ENCODE measurements at places on chromosomes 12 and 14.

GRCh38 chr14:52189325-52189724, 78.2 kb upstream of the PTGDR start:
- peak; percentile 2 for DNase-seq

DNA sequence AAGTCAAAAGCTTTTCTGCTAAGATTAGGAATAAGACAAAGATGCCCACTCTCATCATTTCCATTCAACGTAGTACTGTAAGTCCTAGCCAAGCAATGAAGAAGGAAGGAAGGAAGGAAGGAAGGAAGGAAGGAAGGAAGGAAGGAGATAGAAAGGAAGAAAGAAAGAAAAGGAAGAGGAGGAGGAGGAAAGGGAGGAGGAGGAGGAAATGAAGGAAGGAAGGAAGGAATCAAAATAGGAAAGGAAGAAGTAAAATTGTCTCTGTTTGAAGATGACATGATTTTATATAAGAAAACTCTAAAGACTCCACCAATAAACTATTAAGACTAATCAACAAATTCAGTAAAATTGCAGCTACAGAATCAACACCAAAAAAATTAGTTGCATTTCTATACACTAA, 66.0 kb upstream of the DHRS4 start:
- DNase-seq: no peak

- DNase-seq: peak; percentile 85
These were observed 116.5 kb downstream of the GPHN start for GRCh38 chr14:66624336-66624937.

DNA sequence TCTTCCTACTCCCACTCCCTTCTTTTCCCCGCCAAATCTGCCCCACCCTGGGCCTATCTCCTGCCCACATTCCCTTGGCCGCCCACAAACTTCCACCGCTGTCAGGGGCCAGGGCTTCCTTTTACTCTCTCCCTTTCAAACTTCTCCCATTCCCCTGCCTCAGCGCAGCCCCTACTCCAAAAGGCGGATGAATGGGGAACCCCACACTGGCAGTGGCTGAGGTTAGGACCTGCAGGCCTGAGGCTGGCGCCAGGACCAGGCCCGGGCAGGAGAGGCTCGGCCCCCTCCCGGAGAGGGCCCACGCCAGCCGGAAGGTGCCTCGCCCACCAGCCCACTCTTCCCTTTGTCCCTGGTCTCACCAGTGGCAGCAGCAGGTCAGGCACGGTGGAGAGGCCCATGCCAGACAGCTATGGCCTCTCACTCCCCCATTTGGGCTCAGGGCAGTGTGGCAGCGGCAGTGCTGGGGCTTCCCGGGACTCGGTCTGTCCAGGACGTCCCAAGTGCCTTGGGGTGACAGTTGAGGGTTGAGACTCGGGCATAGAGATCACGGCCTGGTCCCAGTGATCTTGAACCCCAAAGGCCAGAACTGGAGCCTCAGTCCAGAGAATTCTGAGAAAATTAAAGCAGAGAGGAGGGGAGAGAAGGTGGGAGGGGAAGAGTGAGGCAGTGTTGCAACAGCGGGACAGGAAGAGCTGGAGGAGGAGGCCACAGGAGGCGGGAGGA, at the start of gene TNFRSF1A:
Gene TNFRSF1A, minus strand, starts transcription at position 660 of the 723 bp plus-strand sequence. Its CDS starts 262 bp downstream, at position 398.
- peak; percentile 91 for DNase-seq

DNA sequence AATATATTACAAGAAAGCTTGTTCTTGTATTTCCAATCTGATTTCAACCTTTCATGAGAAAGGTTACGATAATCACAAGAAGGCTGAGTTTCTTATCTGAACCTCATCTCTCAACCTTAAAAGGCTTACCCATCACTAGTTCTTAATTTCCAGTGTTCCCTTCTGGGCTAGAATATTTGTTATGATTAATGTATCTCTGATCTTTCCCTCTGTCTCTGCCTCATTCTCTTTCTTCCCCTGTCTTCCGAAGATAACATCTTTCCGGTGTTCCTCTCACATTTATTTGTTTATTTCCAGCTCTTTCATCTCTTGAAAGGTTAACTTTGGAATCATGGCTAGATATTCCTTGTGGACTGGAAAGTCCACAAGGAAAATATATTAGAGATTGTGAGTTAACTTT, 255.9 kb downstream of the SLC6A15 start:
- no peak for DNase-seq

GRCh38 chr14:68631394-68632053, 161.3 kb downstream of the ZFP36L1 start:
- DNase-seq: no peak

DNA sequence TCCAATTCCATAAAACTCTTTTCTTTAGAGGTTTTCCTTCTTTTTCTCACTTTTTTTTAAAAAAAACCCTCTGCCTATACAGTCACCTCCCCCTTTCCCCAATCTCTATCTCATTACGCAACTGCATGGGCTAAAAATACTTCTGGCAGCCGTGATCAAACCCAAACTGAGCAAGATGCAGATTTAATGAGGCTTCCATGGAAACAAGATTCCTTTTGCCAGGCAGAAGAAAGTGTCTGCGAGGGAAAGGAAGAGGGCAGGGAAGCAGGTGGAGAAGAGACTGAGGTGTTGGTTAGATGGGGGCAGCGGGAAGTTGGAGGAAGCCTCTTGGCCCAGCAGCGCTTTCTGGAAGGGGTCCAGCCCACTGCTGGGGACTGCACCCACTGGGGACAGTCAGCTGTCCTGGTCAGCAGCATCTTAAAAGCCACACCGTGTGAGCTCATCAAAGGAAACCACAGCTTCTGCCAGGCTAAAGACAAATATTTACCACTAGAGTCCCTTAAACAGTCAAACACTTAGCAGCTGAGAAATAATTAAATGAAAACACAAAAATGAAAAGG, 90.4 kb downstream of the SLC8A3 start:
- peak; percentile 2 for DNase-seq

DNA sequence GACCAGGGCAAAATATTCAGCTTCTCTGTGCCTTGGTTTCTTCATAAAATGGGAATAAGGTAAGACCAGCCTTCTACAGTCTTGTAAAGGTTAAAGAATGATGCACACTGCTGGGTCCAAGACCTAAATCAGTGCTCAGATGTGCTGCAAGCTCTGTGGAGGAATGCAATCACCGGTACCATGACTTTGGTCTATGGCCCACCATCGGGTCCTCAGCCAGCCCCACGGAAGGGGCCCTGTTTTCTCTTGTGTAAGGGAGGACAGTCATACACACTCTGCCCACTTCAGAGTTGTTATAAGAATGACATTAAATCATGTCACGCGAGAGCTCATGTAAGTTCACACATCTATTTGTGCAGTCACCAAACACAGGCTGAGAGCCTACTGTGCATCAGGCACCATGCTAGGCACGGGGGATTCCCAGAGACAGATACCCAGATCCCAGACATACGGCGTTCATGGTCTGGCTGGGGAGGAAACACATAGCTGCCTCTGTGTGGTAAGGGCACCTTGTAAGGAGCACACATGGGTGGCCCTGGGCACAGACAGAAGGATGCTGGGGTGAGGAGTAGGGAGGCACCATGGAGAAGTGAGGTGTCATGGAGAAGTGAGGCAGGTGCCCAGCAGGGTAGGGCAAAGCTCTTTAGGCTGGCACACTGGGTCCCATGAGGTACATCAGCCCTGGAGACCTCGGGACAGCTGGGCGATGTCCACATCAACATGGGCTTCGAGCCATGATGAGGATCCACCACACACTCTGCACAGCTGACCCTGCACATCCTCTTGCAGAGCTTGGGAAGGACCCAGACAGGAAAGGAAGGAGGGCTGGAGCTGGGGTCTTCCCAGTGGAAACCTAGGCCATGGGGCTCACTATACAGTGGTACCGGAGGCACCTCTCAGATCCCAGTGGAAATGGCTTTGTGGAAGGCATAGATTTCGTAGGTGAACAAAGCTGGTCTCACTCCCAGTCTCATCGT, 190.4 kb upstream of the DIO3 start:
- DNase-seq: no peak

GRCh38 chr12:44837114-44837755, 38.9 kb downstream of the NELL2 start:
- no peak for DNase-seq

DNA sequence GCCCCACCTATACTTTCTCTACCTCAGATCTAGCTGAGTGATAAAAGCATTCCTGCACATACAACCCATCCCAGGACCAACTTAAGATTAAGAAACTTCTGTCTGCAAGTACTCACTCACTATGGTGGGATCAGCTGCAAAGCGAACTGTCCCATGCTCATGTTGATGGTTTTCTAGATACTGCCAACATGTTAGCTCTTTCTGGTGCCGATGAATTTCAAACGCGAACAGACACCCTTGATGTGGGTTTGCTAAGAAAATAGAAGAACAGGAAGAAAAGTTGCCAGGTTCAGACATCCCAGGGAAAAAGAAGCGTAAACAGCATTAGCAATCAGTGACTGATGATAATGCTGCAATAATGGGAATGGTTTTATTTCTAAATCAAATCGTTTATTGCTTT, 1.5 kb upstream of the SLC39A2 start:
- no peak for DNase-seq

GRCh38 chr12:48861111-48861510, 4.6 kb downstream of the RND1 start:
- no peak for DNase-seq

DNA sequence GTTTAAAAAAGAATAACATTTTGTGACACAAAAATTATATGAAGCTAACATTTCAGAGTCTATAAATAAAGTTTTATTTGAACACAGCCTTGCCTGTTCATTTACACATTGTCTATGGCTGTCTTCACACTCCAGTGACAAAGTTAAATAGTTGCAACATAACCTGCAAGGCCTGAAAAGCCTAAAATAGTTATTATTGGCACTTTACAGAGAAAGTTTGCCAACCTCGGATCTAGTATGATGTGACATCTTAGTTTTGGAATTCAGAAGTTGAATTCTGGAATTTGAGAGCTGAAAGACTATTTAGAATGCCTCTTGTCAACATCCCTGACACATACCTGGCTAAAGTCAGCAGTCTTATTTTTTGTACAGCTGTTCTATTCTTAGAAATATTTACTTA, 68.3 kb downstream of the DYRK2 start:
- peak; percentile 62 for DNase-seq

- no peak for DNase-seq
These were observed 450 bp downstream of the SINHCAF start for GRCh38 chr12:31325524-31325875.

DNA sequence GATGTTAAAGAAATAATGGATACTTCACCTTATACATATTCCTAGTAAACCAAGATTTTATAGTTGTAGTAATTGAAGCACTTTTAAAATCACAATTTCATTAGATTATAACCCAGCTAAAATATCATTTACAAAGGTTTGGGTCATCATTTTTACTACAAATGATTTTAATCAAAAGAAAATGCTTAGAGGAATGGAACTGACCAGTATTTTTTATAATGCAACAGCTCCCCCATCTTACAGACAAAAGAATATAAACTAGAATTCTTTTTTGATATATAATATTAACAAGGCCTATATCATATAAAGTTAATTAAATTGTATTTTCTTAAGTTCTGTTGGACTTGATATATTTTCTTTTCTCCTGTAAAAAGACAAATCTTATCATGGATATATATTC, 20.4 kb upstream of the LRFN5 start:
- no peak for DNase-seq

DNA sequence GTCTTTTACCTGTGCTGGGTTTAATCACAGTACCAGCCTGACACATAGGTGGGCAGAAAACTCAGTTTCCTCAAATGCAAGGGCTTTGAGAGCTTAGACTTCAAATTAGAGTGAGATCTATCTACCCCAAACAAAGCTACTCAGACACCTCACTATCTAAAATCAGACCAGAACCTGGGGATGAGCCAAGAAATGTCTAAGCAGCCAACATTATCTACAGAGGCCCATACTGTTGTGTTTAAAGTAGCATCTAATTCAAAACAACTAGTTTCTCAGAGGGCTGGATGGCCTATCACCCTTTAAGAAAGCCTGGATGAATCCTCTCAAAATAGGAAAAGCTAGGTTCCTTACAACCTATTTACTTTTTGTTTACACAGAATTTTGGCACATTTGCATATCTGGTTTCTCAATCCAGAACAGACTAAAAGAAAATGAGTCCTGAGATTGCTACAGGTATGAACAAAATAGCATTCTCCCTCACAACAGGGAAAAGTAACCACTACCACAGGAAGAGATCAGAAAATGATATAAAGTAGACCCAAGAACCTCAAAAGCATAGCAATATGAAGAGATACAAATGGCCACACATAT, 142.4 kb downstream of the ZFP36L1 start:
- no peak for DNase-seq

- DNase-seq: no peak
These were observed 71.4 kb upstream of the GPR68 start for GRCh38 chr14:91315844-91316267.
